H4 (cell line): ENCODE measurements at places on chromosomes 7 and 10. TPM values are rescaled to one million over a fixed set of nuclear protein-coding genes. Genes with fewer than 3 reads are reported as not detected.

TMEM270 gene
- total RNA-seq: 0.21 TPM in 1 of 2 replicates, not detected in the other

SNX10 gene
- 28.3 and 38.2 TPM in 2 replicates for total RNA-seq

WDR86 gene
- 0.88 TPM in 1 of 2 replicates, not detected in the other for total RNA-seq

C10orf143 gene
- 1.3 and 2.2 TPM in 2 replicates for total RNA-seq

UTF1 gene
- not detected in 2 replicates for total RNA-seq

PLAC9 gene
- not detected in 2 replicates for total RNA-seq

NEUROG3 gene
- total RNA-seq: 0.14 TPM in 1 of 2 replicates, not detected in the other

HK1 gene
- 24.4 and 32.1 TPM in 2 replicates for total RNA-seq

HHEX gene
- not detected in 2 replicates for total RNA-seq

TFPI2 gene
- 16.0 and 18.0 TPM in 2 replicates for total RNA-seq

SSC4D gene
- total RNA-seq: 1.6 and 2.0 TPM in 2 replicates

ANXA8 gene
- 0.17 and 0.55 TPM in 2 replicates for total RNA-seq

VWDE gene
- 2.0 and 3.1 TPM in 2 replicates for total RNA-seq

LRRN3 gene
- 0.02 and 0.18 TPM in 2 replicates for total RNA-seq

FRMD4A gene
- 1.1 and 2.3 TPM in 2 replicates for total RNA-seq
